Sigmoid colon (tissue), 7 donors: ENCODE measurements at places on chromosomes 13 and 19. TPM values are rescaled to one million over a fixed set of nuclear protein-coding genes. Genes with fewer than 3 reads are reported as not detected.

The CEACAM8 gene
- 0.76 TPM for polyA plus RNA-seq

The GPR42 gene
- polyA plus RNA-seq: not detected

GRCh38 chr13:20727856-20728255, 24.4 kb downstream of the IL17D start:
- no peaks in the 10 kb centered on the region for H3K36me3 ChIP-seq
- H3K4me3 ChIP-seq: no peak overlapping the region
- no peak for DNase-seq
- no peak overlapping the region for H3K27ac ChIP-seq
- H3K27me3 ChIP-seq: no peaks in the 10 kb centered on the region
- no peaks in the 10 kb centered on the region for H3K4me1 ChIP-seq

GRCh38 chr19:39430675-39431593, 4.8 kb downstream of the RPS16 start:
- H3K27me3 ChIP-seq: no peaks in the 10 kb centered on the region
- no peaks in the 10 kb centered on the region for H3K4me1 ChIP-seq
- no peak for DNase-seq
- no peak overlapping the region for H3K4me3 ChIP-seq
- peaks cover 32% of the 10 kb centered on the region for H3K36me3 ChIP-seq
- H3K27ac ChIP-seq: peak overlapping the region; percentile 91

DNA sequence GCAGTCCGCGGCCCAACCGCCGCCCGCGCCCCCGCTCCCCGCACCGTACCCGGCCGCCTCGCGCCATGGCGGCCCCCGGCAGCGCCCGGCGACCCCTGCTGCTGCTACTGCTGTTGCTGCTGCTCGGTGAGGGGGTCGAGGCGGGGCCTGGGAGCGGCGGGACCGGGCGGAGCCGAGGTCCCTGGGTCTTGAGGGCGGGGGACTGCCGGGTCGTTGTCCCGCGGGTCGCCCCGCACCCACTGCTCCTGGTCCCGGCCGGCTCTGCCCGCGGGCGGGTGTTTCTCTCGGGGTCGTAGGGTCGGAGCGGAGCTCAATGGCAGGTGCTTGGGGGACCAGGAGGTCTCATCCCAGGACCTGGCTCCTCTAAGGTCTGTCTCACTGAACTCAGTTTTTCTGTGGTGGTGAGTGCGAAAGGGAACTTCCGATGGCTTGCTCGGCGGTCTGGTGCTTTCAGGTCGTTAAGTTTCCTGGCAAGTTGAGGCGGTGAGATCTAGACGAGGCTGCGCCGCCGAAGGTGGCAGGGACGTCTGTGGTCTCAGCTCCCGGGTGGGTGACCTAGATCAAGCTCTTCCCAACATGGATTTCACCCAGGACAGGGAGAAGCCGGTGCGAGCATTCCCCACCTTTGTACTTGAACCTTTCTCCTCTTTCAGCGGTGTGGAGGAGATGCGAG, 467 bp downstream of the LAMP1 start:
- peak overlapping the region; percentile 94 for H3K4me3 ChIP-seq
- H3K4me1 ChIP-seq: no peaks in the 10 kb centered on the region
- H3K27me3 ChIP-seq: no peaks in the 10 kb centered on the region
- DNase-seq: peak; percentile 77
- no peaks in the 10 kb centered on the region for H3K36me3 ChIP-seq
